Activated CD4-positive, CD25-positive, alpha-beta regulatory T cell (primary cell): ENCODE measurements at places on chromosomes 3 and 15.

DNA sequence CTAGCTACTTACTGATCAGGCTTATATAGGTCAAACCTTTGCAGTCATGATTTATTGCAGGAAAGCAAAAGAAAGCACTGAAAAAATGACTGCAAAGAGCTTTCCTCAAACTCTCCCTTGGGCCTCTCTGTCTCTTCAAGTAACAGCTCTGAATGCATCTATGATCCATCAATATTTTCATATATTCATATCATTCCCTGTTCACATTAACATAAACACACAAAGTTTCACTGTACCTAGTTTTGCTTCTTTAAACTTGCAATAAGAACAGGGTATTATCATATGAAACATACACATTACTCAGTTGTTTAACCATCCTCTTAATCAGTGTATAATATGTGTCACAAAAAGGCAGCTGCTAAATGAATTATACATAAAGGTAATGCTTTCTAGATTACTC, 107.9 kb upstream of the ARL6 start:
- DNase-seq: no peak

GRCh38 chr3:157134620-157135191, 25.2 kb downstream of the CCNL1 start:
- no peak for DNase-seq

DNA sequence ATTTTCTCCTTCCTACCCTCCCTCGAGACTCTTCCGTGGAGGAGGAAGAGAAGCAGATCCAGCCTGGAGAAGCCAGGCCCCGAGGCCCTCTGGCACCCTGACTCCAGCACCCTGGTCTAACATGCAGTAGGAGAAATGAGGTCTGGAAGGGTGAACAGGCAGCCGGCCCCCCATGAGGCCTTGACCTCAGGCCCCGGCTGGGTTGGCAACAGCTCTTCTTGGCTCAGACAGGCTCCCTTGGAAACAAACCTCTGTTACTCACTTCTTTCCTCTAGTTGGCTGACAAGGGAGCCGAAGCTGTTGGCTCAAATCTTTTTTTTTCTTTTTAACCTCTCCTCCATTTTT, 73.4 kb downstream of the CPN2 start:
- no peak for DNase-seq

- no peak for DNase-seq
Observed at GRCh38 chr15:89569090-89569745, 6.1 kb upstream of the TICRR start.

DNA sequence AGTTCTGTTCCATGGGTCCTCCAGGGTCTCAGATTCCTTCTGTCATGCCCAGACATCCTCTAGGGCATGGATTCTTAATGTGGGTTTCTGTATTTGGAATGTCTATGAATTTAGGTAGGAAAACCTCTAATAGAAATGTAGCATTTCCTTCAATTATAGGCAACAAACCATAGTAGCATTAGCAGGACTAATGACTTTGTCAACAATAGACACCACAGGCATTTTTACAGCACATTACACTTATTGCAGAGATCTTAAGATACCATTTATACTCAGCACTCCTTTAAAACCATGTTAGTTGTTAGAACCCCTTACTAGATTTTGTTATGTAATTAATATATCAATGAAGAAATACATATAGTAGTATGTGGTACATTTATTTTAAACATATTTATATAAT, 77.8 kb upstream of the TBC1D5 start:
- no peak for DNase-seq

- DNase-seq: no peak
Observed at GRCh38 chr3:105253225-105253624, 113.5 kb upstream of the ALCAM start.

GRCh38 chr3:154275292-154275691, 49.0 kb downstream of the DHX36 start:
- no peak for DNase-seq

- no peak for DNase-seq
Observed at GRCh38 chr3:73324203-73325155, 263.0 kb downstream of the EBLN2 start.

DNA sequence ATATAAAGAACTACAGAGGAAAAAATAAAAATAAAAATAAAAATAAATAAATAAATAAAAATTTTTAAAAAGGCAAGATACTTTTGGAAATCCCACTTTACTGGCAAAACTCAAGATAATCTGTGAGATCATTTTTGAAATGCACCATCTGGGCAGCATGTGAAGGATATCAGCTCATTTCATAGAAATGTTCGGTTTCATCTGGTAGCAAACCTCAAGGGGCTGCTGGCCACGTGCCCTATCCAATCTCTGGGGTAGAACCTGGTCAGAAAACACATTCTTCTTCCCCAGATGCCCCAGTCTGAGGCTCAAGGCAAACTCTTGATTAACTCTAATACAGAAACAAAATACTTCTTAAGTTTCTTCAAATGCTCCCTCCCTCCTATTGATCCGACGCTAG, 166.0 kb downstream of the FMN1 start:
- DNase-seq: no peak

GRCh38 chr3:185645596-185646381, 59.7 kb downstream of the SENP2 start:
- no peak for DNase-seq

- no peak for DNase-seq
Observed at GRCh38 chr15:38795471-38796245, 231.0 kb upstream of the RASGRP1 start.

DNA sequence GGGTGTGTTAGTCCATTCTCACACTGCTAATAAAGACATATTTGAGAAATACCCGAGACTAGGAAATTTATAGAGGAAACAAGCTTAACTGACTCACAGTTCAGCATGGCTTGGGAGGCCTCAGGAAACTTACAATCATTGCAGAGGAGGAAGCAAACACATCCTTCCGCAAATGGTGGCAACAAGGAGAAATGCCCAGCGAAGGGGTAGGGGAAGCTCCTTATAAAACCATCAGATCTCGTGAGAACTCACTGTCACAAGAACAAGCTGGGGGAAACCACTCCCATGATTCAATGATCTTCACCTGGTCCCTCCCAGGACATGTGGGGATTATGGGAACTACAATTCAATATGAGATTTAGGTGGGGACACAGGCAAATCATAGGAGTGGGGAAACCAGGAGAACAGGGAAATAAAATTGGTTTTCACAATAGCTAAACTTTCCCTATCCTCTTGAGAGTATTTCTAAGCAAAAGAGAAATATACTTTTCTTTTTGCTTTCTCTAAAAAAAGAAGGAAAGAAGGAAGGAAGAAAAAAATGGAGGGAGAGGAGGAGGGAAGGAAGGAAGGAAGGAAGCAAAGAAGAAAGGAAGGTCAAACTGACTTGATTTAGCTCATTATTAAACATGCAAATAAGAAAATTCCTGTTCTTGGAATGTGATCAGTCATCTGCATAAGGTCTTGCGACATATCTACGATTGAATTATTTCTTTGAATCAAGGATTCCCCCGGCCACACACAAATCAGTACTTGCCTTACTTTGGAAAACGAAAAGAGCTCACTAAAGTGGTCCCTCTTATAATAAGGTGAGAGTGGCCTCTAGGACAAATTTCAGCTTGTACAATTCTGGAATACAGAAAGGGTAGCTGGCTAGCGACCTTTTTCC, 75.2 kb downstream of the LIPC start:
- no peak for DNase-seq

GRCh38 chr3:55264919-55265318, 222.2 kb downstream of the WNT5A start:
- DNase-seq: no peak

GRCh38 chr15:45780352-45780751, 145.5 kb downstream of the SQOR start:
- DNase-seq: no peak

- no peak for DNase-seq
Observed at GRCh38 chr3:13141991-13142412, 68.8 kb upstream of the IQSEC1 start.

GRCh38 chr3:176430244-176431037, 766.8 kb downstream of the TBL1XR1 start:
- DNase-seq: no peak

- DNase-seq: no peak
Observed at GRCh38 chr3:27927882-27928281, 205.8 kb upstream of the EOMES start.

GRCh38 chr3:150936693-150937092, 31.5 kb upstream of the MINDY4B start:
- DNase-seq: no peak

DNA sequence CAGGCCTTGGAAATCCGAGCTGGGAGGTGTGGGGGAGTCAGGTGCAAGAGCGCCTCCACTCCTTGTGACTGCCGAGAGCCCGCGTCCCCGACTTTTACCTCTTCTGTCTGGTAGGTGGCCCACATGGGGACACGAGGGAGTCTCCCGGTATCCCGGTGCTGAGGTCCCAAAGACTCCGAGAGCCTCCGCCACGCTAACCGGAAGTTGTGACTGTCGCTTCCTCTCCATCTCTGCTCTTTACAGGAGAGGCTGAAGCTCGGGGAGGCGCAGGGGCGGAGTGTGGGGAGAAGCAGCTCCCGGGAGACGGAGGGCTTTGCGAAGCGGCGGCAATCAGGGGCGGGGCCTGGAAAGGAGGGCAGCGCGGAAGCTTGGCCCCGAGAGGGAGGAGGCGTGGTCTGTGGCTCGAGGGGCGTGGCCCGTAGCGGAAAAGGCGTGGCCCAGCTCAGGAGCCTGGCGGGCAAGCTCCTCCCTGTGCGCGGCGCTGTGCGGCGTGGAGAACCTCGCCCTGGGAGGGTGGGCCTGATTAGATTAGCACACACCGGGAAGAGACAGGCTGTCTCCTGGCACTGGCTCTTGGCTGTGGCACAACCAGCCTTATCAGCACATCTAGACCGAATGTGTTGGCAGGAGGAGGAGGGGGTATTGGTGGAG, 143.9 kb downstream of the GABRB3 start:
- DNase-seq: no peak

DNA sequence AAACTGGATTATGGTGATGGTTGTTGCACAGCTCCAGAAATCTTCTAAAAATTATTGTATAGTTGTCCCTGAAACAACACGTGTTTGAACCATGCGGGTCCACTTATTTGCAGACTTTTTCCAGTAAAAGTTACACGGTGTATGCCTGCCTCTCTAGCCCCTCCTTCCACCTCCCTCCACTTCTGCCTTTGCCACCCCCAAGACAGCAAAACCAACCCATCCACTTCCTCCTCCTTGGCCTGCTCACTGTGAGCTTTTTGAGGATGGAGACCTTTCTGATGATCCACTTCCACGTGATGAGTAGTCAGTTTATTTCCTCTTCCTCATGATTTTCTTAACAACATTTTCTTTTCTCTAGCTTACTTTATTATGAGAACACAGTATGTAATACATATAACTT, 5.4 kb downstream of the CYFIP1 start:
- DNase-seq: no peak

DNA sequence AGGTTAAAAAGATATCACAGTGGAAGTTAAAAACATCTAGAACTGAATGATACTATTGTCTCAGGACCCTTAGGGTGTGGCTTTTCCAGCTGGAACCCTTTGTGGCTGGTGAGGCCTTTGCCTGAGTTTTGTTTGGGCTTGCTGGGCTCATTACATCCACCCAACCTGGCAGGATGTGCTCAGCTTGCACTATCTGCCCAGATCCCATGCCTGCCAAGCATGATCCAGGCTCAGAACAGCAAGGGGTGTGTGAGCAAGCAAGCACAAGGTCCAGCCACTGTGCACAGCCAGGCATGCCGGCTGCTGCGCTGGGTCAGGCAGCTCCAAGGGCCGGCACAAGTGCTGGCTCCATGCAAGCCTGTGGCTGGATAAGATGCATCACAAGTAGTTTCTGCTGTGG, 512.7 kb upstream of the CDIN1 start:
- no peak for DNase-seq

DNA sequence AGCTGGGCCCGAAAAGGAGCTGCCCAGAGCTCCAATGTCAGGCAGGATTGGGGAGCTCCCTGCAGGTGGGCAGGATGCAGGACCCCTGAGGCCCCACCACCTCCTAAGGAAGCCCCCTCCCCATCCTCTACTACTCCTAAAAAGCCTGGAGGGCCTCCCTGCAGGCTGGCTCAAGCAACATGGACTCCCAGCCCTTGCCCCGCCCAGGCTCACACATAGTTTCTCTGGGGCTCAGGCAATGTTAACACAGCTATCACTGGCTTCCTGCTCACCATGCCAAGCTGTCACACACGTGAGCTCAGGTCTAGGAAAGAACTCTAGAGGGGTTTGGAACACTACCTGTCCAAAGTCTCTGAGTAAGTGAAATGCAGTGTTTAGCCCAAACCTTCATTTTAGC, 65.4 kb upstream of the ZNF148 start:
- DNase-seq: no peak

GRCh38 chr3:190706582-190706981, 155.9 kb downstream of the GMNC start:
- DNase-seq: no peak

DNA sequence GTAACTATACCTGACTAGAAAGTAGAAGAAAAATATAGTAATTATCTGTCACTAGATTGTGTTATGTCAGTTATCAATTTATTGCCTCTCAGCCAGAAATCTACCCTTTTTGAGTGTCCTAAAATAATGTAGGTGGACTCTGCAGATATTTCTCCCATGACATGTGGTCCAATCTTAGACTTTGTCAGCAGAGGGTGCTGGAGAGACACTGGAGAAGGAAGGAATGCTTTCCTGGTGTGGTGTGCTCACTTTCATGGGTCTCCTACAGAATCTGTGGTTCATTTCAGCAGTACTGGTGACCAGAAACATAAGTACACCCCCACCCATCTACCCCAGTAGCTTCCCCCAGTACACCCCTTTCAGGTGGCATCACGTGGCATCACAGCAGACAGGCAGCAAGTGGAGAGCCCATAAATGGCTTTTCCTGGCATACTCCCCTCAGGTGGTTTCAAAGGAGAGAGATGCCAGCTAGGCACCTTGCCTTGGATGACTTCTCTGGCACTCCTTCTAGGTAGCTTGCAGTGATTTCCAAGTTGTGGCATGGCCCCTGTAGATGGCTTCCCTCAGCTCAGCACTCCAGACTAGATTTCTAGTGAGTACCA, 114.7 kb downstream of the GADL1 start:
- no peak for DNase-seq

DNA sequence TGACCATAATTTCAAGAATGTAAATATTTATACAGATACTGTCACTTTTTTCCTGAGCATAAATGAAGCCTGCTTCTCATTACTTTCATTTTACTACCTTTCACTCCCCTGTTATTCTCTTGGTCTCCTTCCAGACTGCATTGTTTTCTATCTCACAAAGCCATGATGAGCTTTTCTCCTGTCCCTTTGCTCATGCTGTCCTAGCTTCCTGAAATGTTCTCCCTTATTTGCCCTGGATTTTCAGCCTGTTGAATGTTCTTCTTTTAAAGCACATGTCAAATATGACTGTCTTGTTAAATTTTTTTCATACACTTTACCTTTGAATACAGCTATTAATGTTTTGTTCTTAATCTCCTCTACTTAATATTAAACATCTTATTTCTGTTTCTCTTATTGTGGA, 31.7 kb downstream of the ATP11B start:
- no peak for DNase-seq

- DNase-seq: no peak
Observed at GRCh38 chr3:142087676-142088075, 61.7 kb downstream of the TFDP2 start.

DNA sequence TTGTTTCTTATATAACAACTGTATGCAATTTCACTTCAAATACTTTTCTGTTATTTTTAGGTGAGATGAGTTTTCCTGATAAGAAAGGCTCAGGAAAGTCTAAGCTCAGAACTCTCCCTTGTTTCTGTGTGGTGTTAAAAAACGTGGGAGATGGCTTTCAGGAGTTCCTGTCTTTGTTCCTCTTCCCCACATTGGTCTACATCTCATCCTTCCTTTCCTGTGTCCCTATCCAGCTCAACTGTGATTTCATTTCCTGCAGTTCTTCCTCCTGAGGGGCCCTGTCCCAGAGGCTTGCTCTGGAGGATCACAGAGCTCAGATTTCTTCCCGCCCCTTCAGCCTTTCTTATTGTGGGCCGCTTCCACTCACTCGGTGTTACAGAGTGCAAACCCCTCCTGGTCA, 11.2 kb downstream of the SEC13 start:
- DNase-seq: no peak
